ENCODE measurements at places on chromosomes 6 and 20.

DNA sequence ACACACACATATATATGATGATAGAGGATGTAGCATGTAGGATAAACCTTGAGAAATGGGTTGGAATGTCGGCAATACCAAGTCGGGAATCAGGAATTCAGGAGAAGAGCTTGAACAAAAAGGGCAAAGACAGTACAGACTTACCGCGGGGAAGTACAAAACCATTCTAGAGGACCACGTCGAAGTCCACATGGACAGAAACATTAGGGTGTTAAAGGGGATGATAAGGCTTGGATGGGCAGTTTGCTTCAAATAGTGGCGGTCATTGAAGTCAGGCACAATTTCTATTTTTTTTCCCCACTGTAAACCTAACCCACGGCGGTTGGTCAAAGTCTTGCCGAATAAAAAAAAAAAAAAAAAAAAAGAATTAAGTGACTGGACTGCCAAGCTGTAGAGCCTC lies 766 bp upstream of the NUS1 start:
- peak overlapping the region; percentile 93 for H3K4me3 ChIP-seq
- H3K27me3 ChIP-seq, result no peaks in the 10 kb centered on the region

- no peaks in the 10 kb centered on the region for H3K36me3 ChIP-seq
- DNase-seq, result no peak
- H3K27me3 ChIP-seq, result no peaks in the 10 kb centered on the region
- H3K27ac ChIP-seq, result no peak overlapping the region
Observed at GRCh38 chr6:104888066-104888465, 28.3 kb upstream of the HACE1 start.

DNA sequence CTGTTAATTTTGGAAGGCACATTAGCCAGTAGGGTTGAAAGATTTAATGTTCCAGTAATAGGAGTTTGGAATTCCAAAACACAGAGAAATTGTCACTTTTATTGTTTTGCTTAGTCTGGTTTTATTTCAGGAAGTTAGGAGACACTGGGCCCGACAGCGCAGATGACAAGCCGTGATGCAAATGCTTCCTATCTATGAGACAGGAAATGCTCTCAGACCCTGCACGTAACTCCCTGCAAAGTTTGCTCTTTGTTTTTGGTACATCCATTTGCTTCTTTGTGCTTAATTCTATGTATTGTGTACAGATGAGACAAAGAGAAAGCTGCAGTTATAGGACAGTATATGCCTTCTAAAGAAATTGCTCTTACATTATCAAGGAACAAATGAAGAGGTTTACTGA lies 201.6 kb upstream of the SGK1 start:
- no peak overlapping the region for H3K4me3 ChIP-seq
- DNase-seq, result no peak
- peaks cover 17% of the 10 kb centered on the region for H3K4me1 ChIP-seq
- no peaks in the 10 kb centered on the region for H3K36me3 ChIP-seq

GRCh38 chr6:126886106-126886505 lies 232.4 kb upstream of the RSPO3 start:
- no peaks in the 10 kb centered on the region for H3K36me3 ChIP-seq
- H3K4me1 ChIP-seq, result no peaks in the 10 kb centered on the region
- no peak overlapping the region for H3K27ac ChIP-seq
- no peak for DNase-seq
- no peaks in the 10 kb centered on the region for H3K27me3 ChIP-seq

DNA sequence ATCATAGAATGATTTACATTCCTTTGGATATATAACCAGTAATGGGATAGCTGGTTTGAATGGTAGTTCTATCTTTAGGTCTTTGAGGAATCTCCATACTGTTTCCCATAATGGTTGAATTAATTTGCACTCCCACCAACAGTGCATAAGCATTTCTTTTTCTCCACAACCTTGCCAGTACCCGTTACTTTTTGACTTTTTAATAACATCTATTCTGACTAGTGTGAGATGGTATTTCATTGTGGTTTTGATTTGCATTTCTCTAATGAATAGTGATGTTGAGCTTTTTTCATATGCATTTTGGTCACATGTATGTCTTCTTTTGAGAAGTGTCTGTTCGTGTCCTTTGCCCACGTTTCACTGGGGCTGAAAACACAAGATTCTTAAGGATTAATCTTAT lies 107.3 kb downstream of the TINAG start:
- no peaks in the 10 kb centered on the region for H3K36me3 ChIP-seq
- H3K27ac ChIP-seq, result no peak overlapping the region
- DNase-seq, result no peak

DNA sequence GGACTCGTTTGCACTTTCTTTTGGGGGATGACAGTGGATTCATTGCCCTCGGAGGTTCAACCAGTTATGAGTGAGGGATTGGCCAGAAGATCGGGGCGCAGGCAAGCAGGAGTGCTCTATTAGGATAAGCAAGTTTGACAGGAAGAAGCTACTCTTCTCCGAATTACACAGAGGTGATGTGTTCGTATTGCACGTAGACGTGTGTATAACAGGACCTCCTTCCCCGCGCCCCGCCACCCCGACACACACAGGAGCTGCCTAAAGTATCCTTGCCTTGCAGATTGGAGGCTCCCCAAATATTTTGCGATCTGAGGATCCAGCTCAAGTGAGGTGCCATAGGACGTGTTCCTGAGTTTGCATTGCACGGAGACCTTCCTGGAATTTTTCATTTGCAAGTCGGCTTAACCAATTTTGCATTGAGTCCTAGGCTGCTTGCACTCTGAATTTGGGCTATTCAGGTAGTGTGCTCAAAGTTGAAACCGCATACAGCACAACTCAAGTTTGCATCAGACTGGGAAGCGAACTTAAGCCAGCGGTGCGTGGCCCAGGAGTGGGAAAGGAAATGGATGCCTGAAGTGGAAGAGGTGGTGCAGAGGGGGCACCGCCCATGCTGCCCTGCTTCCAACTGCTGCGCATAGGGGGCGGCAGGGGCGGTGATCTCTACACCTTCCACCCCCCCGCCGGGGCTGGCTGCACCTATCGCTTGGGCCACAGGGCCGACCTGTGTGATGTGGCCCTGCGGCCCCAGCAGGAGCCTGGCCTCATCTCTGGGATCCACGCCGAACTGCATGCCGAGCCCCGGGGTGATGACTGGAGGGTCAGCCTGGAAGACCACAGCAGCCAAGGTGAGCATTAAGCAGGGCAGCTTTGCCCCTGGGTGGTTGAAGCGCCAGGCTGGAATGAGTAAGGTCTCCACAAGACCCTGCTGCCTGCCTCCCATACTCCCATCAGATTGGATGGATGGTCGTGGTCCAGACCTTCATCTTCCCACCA lies 770 bp downstream of the TCF19 start:
- DNase-seq, result peak; percentile 31
- peak overlapping the region; percentile 76 for H3K4me3 ChIP-seq
- H3K27ac ChIP-seq, result peak overlapping the region; percentile 66

DNA sequence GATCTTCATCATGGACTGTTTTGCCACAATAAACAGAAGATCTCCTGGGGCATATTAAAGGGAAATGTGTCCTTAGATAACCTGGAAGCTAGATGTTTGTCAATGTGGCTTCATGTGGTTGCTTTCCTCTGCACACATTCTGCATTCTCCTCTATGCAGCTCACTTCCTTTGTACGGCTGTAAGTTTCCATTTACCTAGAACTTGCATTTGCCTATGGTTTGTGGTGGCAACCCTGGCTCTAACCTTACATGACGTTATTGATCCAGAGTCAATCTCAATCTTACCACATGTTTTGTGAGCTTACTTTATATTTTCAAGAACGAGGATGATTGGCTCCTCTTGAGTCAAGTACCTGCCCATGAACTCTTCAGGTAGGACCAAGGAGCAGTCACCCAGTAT lies 863.1 kb downstream of the MAFB start:
- no peak overlapping the region for H3K27ac ChIP-seq
- no peaks in the 10 kb centered on the region for H3K27me3 ChIP-seq
- H3K4me1 ChIP-seq, result no peaks in the 10 kb centered on the region
- no peaks in the 10 kb centered on the region for H3K36me3 ChIP-seq
- H3K4me3 ChIP-seq, result no peak overlapping the region
- no peak for DNase-seq

DNA sequence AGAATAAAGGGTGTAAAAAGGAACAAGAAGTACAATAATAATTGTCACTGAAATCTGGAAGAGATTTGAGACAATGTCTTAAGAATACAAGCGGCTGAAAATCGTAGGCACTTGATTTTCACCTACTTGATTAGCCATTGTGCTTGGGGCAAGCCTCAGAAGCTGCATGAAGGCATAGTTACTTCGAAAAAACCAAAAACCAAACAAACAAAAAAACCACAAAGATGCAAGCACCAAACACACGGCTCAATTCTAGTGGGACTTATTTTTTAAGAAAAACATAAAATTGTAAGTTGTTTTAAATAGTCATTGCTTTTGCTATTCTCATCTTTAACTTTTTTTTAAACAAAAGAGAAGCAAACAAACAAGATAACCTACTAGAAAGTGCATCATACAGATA lies 235.6 kb downstream of the OGFRL1 start:
- H3K27ac ChIP-seq, result no peak overlapping the region
- no peaks in the 10 kb centered on the region for H3K36me3 ChIP-seq
- no peak for DNase-seq
- H3K4me1 ChIP-seq, result no peaks in the 10 kb centered on the region
- no peak overlapping the region for H3K4me3 ChIP-seq

GRCh38 chr6:111406200-111406721 lies 76.8 kb downstream of the REV3L start:
- DNase-seq, result no peak
- no peak overlapping the region for H3K27ac ChIP-seq
- H3K4me1 ChIP-seq, result peaks cover 10% of the 10 kb centered on the region
- H3K4me3 ChIP-seq, result no peak overlapping the region
- H3K27me3 ChIP-seq, result no peaks in the 10 kb centered on the region
